ENCODE measurements at places on chromosomes 1 and 21.

GRCh38 chr1:12341667-12342066 lies 111.8 kb downstream of the VPS13D start:
- DNase-seq = no peak

DNA sequence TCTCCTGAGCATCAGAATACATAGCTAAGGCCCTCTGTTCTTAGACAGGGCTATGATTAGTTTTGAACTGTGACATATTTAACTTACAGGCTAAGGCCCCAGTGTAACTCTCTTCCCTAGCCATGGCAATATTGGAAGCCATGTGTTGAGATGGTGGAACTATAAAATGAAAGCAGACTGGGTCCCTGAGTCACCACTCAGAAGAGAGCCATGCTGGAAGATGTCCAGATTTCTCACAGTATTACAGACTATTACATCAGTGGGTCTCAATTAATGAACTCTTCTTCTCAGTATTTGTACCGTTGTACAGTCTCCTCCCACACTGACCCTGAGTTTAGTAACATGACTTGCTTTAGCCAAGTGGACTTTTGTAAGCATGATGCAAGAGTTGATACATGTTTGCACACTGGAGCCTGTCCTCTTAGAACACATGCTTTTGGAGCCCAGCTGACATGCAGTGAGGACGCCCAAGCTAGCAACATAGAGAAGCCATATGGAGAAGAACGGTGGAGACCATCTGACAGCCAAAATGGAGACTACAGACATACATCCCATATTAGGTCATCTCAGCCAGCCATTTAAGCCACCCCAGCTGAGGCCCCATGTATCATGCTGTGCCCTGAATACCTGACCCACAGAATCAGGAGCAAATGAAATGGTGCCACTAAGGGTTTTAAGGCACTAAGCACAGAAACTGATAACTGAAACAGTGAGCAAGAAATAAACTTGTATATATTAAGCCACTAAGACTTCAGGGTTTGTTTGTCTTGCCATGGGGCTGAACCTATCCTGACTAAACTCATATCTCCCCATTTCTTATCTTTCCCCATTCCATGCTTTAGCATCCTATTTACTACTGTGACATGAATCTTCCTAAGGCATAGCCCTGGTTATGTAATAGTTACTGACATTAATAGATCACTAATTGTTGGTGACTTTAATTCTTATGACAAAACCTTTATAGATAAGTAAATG lies 24.4 kb downstream of the TBX15 start:
- peak; percentile 20 for DNase-seq

- no peak for DNase-seq
These were observed 42.9 kb upstream of the CD2 start for GRCh38 chr1:116711263-116711840.

GRCh38 chr1:11790880-11791715 lies 14.7 kb downstream of the MTHFR start:
- peak; percentile 91 for DNase-seq

GRCh38 chr1:58874757-58875755 lies 91.2 kb upstream of the JUN start:
- DNase-seq = peak; percentile 77

DNA sequence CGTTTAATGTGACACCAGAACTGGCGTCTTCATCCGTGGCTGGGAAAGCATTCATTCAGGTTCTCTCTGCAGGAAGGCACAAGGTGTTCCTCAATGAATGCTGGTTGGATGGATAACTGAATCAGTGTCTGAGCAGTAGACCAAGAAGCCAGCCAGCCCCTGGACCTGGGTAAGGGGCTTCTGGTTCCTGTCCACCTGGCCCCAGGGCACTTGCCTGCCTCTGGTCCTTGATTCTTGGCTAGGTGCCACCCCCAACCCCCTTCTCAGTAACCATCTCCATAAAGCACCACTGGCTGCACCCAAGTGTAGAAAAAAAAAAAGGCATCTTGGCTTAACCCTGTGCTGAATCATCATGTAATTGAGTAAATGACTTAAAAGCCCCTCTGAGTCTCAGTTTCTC lies 59.1 kb downstream of the KCND3 start:
- DNase-seq = no peak

- DNase-seq = peak; percentile 42
These were observed 7.3 kb downstream of the GLMN start for GRCh38 chr1:92291372-92291999.

Measured in astrocyte (in vitro differentiated cells and primary cell).